Activated gamma-delta T cell treated with Interleukin-2 at 50 U/mL for 16 hours (primary cell): ENCODE measurements at places on chromosomes 12 and 14.
A peak's percentile ranks its signal among the peaks of the same experiment; 100 is the strongest.

DNA sequence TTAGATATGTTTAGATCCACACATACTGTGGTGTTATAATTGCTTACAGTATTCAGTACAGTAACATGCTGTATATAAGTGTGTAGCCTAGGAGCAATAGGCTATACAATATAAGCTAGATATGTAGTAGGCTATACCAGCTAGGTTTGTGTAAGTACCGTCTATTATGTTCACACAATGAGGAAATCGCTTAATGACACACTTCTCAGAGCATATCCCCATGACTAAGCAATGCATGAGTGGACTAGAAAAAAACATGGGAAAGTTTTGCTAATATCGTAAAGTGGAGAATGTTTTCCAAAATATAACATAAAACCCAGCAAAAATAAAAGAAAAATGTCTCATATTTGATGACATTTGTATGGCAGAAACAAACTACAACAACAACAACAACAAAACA, 27.3 kb downstream of the AKAP3 start:
- DNase-seq, result no peak

DNA sequence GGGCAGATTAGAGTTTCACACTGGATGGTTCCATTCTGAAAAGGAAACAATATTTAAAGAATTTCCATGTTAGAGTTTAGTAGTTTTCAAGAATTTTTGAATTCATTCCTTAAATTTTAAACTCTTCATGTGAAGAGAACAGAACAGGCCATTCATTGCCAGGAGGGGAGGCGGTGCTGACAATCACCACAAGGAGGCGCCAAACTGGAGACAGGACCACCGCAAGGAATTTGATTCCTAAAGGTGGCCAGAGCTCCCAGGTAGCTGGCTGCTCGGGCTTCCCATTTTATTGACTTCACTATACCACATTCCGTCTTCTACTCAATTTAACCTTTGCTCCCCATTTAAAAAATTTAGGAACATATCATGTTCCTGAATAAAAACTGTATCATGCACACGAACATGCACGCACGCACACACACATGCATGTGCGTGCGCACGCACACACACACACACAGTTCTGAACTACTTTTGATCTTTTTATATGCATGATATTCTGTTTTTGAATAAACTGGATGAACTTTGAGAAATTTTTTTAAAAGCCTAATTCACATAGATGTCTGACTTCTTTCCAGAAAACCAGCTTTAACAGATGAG, 101.2 kb downstream of the NELL2 start:
- DNase-seq, result peak; percentile 65

DNA sequence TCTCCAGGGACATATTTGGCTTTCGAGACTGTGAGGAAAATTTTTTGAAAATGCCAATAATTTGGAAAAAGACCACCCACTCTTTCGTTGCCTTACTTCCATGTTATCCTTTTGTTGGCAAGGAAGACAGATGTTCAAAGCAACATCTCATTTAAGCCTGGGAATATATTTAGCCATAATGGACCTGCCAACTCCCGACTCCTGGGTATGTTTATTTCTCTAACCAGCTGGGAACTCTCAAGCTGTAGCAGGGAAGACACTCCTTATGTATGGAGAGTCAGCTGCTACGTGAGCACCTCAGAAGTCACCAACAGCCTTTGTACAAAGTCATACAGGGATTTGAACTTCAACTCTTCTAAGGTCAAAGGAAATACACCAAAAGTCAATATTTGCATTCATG, 96.5 kb upstream of the DAAM1 start:
- DNase-seq, result no peak

GRCh38 chr12:48350249-48351021, at the start of gene ZNF641:
Gene ZNF641 (minus strand): TSS chr12:48350919. CDS start chr12:48348090, 2,829 bp downstream.
- peak; percentile 77 for DNase-seq

DNA sequence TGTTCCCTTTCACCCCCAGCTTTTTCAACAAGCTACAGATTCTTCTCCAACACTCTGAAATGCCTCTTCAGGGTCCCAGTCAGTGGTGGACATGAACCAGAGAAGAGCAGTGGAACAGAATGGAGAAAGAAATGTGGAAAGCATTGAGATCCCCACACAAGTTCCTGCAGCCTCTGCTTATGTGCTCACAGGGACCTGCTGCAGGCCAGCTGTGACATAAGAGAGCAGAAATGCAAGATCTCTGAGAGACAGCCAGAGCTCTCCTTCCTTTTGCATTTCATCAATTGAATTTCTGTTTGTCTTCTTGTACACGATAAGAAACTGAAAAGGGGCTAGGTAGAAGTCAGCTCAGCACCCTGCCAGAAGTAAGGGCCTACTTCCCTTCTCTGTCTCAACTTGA, 6.2 kb downstream of the MDM1 start:
- no peak for DNase-seq

DNA sequence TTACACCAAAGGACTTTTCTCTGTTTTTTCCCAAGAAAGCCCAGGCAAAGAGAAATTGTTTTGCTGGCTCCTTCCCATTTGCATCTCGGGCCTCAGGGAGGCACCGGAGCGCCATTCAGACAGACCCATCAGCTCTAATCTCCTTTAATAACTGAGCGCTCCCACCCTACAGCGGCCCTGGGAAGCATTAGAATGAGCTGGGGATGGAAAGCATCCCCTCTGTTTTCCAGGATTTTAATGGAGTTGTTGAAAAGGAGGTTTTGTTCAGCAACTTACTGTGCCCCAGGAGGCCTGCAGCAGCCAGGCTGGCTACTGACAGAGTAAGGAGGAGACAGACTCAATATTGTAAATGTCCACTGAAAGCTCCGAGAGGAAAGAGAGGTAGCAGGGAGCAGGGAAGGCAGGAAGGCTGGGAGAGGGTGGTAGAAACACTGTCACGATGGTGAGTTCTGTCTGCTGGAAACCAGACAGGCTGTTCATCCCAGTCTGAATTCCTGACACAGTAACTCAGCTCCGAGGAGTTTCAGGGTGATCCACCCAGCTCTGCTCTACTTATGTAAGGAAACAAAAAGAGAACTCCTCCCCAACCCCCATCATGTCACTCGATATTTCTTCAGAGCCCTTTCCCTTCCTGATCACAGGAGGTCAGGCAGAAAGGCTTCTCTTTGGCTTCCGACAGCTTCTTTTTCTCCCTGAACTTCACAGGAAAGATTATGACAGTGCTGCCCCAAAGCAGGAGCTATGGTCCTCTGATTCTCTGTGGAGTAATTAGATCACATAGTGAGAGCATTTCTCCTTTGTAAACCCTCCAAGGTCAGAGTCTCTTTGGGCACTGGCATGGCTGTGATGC, 62.5 kb upstream of the TMEM132D start:
- no peak for DNase-seq

DNA sequence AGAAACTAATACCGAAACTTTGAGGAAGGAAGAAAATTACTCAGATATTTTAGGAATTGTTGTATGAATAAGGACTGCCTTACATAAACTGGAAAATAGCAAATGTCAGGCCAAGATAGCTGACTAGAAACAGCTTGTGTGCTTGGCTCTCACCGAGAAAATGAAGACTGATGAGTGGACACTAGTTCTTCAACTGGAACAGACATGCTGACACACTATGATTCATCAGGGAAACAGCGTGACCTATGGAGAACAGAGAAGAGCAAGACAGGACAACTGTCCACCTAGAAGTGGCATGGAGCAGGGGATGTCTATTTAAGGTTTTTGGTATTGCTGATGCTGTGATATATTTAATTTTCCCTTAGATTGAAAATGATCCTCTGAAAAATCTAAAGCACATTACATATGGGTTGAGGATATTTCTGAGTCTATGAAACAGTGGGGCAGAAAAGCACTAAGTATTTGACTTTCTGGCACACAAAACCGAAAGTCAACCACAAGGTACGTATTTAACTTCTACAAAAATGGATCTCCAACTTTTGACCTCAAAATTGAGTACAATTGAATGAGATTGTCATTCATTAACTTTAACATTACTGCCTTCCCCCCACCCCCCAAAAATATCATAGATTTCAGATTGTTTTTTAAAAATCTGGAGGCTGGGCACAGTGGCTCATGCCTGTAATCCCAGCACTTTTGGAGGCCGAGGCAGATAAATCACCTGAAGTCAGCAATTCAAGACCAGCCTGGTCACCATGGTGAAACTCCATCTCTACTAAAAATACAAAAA, 863.2 kb downstream of the LRFN5 start:
- DNase-seq, result no peak

DNA sequence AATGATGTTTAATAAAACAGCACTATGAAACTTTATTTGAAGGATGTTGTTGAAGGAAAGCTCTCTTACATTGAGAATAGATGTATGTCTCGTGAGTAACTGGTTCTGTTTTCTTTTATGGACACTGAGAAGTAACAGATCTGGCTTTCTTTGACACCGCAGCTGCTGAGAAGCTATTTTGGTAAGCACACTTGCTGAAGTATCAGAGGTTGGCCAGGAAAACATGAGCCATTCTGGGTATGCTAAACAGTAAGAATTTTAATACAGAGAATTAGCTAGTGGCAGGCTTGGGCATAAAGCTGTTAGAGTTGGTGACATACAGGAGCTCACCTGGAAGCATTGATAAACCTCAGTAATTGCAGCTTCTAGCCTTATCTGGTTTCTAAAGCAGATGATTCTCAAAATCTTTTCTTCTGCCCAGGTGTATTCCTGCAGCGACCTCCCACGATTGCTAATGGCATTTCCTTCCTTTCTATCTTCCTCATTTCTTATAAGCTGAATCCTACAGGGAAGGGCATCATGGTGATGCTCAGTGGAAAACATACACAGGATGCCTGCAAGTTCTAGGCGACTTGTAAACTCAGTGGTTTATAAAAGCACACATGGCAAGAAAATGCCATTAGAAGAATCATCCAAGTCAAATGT, 291.6 kb upstream of the SLC16A7 start:
- DNase-seq, result no peak

DNA sequence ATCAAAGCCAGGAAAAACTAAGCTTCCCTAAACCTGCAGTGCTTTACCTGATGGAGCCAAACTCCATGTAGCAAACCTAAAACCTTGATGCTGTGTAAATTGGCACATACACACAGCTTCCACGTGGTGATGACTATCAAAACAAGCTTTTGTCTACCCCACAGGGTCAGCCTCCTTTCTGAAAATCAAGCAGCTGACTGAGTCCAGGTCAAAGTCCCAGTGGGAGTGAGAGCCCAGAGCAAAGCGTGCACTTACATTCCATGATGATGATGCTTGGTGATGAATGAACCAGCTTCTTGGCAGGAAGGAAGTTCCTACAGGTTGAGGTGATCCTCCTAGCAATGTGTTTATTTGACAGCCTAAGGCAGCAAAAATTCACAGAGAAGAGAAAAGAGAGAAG, 630.0 kb upstream of the TBX3 start:
- no peak for DNase-seq

DNA sequence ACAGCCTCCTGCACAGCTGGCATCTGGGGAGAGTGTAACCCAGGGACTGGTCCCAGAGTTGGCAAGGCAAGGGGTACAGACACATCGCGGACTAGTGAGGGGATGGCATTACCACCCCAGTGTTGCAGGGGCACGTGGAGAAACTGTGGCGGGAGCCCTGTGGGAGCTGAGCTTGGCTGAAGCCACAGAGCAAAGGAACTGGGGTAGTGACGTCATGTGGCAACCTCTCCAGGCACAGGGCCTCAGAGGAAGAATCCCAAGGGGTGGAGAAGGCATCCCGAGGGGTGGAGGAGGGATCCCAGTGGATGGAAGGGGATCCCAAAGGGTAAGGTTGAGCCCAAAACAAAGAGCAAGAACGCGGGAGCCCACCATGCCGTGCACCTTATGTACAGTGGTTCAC, 70.1 kb downstream of the GSC start:
- no peak for DNase-seq

DNA sequence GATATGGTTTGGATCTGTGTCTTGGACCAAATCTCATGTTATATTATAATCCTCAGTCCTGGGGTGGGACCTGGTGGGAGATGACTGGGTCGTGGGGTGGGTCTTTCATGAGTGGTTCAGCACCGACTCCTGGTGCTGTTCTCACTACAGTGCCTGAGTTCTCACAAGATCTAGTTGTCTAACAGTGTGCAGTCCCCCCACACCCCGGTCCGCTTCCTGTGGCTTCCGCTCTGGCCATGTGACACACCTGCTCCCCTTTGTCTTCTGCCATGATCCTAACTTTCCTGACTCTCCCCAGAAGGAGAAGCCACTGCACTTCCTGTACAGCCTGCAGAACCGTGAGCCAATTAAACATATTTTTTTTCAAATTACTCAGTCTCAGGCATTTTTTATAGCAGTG, 1262.2 kb downstream of the TMEM121 start:
- DNase-seq, result no peak

DNA sequence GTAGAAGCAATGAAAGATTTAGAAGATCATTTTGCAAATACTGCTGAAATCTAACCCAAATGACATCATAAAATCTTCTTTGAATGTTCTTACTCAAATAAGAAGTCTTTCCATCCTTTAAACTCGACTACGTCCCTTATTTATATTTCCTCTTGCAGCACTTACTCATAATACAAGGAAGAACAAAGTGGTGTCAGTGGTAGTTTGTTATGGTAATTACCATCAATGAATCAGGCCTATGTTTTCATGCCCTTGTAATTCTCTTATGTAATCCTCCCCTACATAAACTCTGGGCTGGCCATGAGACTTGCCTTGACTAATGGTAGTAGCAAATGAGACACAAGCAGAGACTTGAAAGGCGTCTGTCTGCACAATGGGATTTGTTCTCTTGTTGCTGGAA, 17.0 kb downstream of the EEA1 start:
- DNase-seq, result no peak

GRCh38 chr14:68261092-68261842, 441.7 kb downstream of the RAD51B start:
- DNase-seq, result no peak

- no peak for DNase-seq
Measured at GRCh38 chr12:94305130-94305957, 154.3 kb downstream of the CEP83 start.

DNA sequence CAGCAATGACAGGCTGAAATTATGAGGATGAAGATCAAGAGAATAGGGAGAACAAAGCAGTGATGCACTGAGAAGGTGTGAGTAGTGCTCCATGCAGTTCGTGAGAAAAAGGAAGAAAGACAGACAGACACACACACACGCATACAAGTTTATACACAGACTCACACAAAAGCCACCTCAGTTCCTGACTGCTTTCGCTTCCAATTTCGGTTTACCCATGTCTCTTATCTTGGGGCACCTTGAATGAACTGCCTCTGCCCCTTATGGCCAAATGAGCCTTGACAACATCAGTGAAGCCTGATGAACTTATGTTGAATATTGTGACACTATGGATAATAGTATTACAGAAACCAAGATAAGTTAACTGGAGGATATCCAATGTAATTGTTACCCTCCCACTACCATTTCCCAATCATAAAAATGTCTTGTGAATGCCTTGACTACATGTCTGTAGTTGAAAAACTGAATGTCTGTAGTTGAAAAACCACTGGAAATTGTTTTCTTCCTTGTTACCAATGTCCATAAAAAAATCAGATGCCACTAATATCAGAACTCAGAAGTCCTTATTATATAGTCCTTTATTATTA, 380.4 kb upstream of the DDHD1 start:
- DNase-seq, result no peak

- peak; percentile 47 for DNase-seq
Measured at GRCh38 chr12:94282675-94283074, 134.3 kb downstream of the PLXNC1 start.
